ENCODE measurements at places on chromosomes 2 and 18.

DNA sequence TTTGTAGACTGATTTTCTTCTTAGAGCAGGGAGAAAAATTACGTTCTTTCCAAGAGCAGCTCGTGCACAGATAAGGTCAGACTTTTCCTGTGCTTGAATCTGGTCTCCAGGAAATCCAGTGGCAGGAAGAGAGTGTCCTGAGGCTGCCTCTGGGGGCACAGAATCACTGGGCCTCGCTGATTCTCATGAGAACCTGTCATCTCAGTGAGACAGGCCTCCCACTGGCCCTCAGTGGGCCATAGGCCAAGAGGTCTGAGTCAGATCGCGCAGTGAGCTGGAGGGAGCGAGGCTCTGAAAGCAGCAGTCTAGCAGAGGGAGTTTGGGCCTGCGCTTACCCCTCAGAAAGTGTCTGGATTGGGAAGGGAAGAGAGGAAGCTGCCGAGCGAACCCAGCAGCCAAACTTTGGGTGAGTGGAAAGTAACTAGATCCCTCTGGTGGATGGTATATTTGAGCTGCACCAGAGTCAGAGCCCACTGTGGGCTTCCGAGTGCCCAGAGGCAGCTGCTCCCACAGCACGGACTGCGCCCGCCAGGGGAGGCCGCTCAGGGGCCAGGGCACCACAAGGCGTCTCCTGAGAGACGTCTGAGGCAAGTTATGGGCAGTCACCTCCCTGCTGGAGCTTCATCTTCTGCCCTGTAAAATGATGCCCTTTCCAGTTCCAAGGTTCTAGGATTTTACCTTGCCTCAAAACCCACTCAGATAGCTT, 8.2 kb downstream of the GDF7 start:
- no peak for DNase-seq

GRCh38 chr2:181123798-181124231, 143.4 kb downstream of the UBE2E3 start:
- no peak for DNase-seq

GRCh38 chr2:159922563-159922962, 124.6 kb upstream of the CD302 start:
- DNase-seq: no peak

DNA sequence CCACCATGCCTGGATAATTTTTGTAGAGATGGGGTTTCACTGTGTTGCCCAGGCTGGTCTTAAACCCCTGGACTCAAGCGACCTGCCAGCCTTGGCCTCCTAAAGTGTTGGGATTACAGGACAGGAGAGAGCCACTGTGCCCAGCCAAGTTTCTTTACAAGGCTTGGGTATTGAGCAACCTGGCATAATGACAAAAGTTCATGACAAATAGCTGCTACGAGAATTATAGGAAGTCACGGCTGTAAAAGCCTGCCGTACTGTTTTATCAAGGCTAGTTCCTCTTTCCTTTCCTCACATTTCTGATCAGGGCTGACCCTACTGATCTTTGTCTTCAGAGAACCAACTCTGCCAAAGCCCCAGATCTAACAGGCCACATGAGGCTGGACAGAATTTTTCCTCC, 490.4 kb upstream of the SPRED2 start:
- peak; percentile 68 for DNase-seq

- DNase-seq: no peak
Measured at GRCh38 chr2:141805302-141805701, 325.5 kb downstream of the LRP1B start.

DNA sequence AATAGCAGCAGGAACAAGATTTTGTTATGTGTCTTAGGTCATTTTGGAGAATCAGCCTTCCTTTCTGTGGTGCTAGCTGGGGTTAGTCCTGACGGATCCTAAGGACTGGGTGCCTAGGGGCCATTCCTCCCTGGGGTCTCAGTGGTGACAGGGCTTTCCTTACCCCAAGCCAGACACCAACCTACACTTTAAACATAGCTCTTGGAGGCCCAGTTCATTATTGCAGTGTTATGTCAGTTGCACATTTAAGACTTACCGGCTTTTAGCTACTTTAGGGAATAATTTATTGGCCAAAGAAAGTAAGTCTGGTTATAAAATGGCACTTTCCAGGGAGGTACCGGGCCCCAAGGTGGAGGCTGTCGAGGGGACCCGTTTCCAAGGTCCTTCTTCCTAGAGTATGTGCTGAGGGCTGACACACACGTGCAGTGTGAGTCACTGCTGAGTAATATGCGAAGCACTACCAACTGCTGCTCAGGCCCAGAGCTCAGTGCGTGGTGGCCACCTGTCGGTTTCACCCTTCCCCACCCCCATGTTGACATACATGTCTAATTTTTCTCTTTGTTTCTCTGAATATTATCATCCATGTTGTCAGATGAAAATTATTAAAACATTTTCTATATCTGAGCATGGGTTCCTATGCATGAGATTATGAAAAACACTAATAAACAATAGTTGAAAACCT, 37.0 kb upstream of the GRHL1 start:
- no peak for DNase-seq

- no peak for DNase-seq
Measured at GRCh38 chr2:68971591-68972231, 2.7 kb upstream of the GKN1 start.

GRCh38 chr2:37324536-37324785, 172 bp downstream of the PRKD3 start:
- DNase-seq: peak; percentile 93

DNA sequence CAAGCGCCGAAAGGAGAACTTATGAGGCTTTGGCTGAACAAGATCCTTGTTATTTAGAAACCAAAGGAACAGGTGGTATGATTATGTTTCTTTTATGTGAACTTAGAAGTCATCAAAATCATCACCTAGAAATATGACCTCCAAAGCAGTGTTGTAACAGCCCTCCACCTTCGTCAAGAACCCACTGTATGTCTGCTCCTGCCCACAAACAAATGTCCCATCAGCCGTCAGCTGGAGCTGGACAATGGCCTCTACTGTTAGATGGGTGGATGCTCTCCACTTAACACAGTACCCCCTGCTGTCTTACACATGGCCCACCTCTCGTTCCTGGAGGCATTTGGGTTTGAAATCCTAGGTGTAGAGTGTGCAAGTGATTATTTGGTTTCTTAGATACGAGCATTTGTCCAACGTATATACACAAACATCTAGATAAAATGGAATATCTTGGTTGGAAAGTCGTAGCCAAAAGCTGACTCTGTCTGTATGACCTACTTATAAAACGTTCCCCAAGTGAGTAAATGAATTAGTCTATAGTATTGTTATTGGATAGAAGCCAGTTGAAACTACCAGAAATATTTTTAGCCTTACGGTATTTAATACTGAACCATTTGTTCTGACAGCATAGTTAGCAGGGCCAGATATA, 113.0 kb downstream of the CRIM1 start:
- no peak for DNase-seq

DNA sequence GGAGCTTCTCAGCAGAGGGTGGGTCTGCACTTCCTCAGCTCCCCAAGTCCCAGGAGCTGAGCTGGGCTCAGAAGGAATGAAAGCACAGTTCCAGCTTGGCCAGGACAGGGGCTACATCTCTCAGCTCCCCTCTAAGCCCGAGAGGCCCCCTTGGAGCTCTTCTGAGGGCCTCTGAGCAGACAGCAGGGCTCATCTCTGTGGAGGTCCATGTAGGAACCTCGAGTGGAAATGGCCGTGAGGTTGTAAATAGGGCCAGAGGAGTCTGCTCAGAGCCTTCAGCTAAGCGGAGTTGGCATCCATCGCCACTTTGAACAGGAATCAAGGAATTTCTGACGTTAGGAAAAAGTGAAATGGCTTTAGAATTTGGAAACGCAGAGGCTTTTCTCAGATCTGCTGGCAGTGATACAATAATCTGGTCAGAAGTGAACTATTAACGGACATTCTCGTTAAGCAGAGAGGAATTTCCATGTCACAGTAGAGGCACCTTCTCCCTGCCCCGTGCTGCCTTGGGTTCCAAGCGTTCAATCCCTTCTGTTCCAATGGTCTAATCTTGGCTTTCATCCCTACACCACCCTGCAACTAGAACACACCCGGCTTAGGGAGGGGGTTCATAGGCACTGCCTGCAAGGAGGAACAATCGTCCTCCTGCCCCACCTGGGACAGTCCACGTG, 213.9 kb downstream of the NDUFA10 start:
- DNase-seq: peak; percentile 58

DNA sequence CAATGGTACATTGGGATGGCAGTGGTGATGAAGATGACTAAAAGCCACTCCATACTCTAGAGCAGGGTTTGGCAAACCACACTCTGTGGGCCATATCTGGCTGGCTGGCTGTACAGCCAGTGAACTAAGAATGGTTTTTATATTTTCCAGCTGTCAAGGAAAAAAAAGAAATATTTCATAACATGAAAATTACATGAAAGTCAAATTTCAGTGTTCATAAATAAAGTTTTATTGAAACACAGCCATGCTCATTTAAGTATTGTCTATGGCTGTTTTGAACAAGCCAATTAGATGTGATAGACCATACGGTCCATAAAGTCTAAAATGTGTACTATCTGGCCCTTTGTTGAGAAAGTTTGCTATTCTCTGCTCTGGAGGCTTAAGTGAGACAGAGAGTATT, 1.5 kb downstream of the TTC21B start:
- DNase-seq: no peak

- no peak for DNase-seq
Measured at GRCh38 chr2:100233061-100233460, 89.2 kb downstream of the LONRF2 start.

- DNase-seq: no peak
Measured at GRCh38 chr2:164803776-164804466, 37.7 kb downstream of the COBLL1 start.

GRCh38 chr18:49020129-49020528, 69.4 kb upstream of the SMAD7 start:
- DNase-seq: no peak

DNA sequence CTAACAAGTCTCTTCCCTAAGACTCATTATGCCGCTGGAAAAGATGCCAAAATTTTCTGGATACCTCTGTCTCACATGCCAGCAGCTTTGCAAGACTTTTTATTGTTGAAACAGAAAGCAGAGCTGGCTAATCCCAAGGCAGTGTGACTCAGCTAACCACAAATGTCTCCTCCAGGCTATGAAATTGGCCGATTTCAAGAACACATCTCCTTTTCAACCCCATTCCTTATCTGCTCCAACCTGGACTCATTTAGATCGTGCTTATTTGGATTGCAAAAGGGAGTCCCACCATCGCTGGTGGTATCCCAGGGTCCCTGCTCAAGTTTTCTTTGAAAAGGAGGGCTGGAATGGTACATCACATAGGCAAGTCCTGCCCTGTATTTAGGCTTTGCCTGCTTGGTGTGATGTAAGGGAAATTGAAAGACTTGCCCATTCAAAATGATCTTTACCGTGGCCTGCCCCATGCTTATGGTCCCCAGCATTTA, 26.3 kb downstream of the DHRS9 start:
- no peak for DNase-seq

- no peak for DNase-seq
Measured at GRCh38 chr18:78779996-78780718, 199.5 kb upstream of the SALL3 start.

DNA sequence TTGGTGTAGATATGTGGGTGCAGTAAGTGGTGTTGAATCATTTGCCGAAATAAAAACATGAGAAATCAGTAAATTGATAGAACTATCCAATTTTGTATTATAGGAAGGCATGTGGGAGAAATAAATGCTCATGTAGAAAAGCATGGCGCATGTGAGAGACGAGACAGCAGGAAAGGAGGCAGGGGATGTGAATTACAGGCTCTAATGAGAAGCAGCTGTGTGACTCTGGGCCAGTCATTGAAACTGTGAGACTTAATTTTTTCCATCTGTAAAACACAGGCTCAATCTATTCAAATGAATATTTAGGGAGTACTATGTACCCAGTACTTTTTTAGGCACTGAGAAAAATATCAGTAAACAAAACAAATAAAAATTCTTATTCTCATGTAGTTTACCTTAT, 42.6 kb upstream of the MAP3K20 start:
- DNase-seq: no peak

- no peak for DNase-seq
Measured at GRCh38 chr2:118380915-118381653, 292.8 kb downstream of the INSIG2 start.

DNA sequence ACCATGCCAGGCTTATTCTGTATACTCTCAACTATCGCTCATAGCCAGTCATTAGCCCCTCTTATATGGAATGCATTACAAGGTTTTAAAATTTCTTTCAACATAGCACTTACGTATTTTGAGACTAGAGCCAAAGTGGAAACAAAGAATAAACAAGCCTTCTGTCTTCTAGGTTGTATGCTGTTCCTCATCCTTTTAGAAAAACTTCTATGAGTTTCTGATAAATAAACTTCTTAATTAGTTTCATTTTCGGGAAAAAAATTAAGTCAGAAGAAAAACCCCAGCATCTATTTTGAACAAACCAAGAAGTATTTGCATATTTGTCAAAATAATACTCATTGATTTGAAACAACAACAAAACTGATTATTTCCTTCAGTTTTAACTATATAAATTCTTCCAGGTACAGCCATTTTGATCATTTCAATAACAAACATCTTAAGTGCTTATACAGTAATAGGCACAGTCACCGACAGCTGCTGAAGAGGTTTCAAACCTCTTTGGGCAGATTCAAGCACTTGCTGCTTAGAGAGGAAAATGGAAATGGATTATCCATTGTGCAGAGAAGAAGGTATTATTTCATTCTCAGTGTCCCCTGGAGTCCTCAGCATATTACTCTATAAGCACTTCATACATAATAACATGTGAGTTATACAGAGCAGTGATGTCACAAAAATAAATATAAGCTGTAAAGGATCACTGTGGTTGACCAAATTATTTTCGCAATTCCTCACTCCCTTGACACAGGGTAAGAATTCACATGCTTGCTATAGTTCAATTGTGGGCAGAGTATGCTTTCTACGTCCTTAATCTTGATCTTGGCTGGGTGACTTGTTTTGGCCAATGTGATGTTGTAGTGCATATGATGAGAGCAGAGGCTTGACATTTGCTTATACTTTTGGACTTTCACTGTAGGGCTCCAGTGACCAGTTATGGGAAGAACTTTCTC, 833.8 kb downstream of the TRIB2 start:
- no peak for DNase-seq

DNA sequence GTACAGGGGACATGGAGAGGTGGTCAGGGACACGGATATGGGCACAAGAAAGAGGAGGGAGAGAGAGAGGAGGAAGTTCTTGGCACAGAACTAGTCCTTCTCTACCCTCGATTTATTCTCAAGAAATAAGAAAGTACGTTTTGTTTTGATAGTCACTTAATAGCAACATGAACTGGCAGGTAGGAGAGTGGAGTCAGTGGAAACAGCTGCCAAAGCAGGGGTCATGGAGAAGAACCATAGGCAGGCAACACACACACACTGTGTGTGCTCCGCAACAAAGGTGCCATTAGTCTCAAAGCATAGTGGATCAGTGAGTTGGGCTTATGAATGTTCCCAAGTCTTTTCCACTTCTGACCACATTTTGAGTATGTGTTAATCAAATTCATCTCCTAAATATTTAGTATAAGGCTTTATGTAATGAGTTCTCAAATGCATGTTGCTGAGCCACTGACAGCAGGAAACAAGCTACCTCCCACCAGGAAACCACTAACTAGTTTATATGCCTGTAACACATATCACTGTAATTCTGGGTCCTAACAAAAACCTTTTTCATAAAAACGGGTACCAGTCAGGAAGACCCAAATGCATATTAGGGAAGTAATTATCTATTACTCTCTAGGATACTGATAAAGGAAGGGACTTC, 41.1 kb downstream of the IWS1 start:
- DNase-seq: no peak
